ENCODE measurements at places on chromosomes 2 and 18.
A peak's percentile ranks its signal among the peaks of the same experiment; 100 is the strongest.

DNA sequence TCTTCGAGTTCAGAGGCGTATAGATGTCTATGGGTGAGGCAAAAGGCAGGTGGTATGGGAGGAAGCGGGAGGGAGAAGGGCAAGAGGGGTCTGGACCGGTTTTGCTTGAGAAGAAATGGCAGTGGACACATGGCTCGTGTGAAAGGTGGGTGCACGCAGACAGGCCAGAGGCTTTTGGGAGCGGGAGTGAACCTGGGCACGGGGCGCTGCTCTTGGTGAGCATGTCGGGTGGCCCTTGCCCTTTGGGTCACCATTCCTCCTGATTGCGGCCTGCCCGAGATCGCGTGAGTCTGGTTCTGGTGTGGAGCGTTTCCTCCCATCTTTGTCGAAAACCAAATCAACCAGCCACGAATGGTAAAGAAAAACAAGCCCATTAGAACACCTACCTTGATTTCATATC, 12.6 kb downstream of the LDLRAD4 start:
- no peak for DNase-seq

DNA sequence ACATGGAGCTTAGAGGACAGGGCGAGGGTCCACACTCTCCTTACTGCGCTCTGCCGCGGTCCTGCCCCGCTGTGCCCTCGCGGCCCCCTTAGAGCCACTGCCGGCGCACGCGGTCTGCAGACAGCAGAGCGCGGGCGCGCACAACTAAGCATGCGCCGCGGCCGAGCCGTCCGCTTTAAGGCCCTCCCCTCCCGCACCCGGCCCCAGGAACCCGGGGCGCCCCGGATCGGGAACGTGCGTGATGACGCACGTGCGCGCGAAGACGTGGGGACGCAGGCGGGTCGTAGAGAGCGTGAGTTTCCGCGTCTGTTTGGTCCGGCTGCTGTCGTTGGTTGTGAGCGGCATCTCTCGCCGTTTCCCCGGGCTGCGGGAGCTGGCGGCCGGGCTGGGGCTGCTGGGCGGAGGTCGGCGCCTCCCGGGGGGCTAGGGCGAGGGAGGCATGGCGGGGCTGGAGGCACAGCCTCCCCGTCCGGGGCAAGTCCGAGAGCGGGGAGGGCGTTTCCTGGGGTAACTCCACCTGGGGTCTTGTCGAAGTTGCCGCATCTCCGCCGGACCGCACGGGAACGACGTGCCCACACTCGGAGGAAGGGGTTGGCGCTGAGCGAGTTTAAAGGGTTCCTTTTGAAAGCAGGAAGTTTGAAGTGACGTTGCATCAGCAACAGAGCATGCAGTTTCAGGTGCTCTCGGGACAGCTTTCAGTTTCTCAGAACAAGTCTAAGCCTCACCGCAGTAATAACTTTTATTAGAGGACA, at the start of gene RHBDD1:
RHBDD1 (plus strand) TSS at position 259 of the 752 bp plus-strand sequence. CDS start 28,640 bp downstream, outside the sequence.
- peak; percentile 87 for DNase-seq

- no peak for DNase-seq
Observed at GRCh38 chr2:43025709-43026295, 200.6 kb downstream of the ZFP36L2 start.

GRCh38 chr2:119197529-119198239, 25.9 kb upstream of the STEAP3 start:
- no peak for DNase-seq

GRCh38 chr2:148875387-148876051, 492 bp downstream of the KIF5C start:
- DNase-seq: no peak

DNA sequence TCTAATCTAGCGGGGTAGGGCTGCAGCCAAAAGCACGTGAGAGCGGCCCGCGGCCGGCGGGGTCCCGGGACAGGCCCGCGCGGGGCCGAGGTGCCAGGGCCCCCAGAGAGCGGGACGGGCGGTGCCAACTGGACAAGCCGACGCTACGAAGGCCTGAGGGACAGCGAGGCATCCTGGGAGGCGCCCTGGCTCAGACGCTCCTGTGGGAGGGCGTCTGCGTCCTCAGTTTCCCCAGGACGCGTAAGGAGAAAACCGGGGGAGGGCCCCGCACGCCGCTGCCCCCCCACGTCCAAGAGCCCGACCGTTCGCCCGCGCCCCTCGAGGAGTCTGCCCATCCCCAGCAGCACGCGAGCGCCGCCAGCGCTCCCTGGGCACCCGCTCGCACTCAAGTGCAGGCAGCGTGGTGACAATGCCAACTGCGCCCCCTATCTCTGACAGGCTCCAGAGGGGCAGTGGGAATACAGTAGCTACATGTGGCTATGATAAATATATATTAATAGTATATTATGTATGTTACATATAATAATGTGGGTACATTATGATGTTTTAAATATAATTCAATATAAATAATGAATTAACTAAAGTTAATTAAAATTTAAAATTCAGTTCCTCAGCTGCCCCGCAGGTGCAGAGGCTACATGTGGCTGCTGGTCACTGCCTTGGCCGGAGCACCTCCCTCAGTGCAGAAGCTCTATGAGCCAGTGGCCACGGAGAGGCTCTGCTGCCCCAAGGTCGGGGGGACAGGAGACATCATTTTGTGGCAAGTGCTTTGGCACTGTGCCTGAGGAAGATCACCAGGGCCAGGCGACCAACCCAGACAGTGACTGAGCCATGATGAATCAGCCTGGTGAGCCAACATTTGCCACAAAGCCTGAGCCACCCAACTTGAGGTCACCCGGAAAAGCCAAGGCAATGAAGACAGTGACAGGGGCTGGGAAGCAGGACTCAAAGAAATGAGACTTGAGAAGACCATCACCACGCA, 5.5 kb upstream of the SFT2D3 start:
- peak; percentile 24 for DNase-seq

Data from fibroblast of the conjunctiva (primary cell).